CD4-positive, alpha-beta T cell (primary cell): ENCODE measurements at places on chromosomes 4 and X. TPM values are rescaled to one million over a fixed set of nuclear protein-coding genes. Genes with fewer than 3 reads are reported as not detected.

Gene PITX2
- total RNA-seq = not detected

DNA sequence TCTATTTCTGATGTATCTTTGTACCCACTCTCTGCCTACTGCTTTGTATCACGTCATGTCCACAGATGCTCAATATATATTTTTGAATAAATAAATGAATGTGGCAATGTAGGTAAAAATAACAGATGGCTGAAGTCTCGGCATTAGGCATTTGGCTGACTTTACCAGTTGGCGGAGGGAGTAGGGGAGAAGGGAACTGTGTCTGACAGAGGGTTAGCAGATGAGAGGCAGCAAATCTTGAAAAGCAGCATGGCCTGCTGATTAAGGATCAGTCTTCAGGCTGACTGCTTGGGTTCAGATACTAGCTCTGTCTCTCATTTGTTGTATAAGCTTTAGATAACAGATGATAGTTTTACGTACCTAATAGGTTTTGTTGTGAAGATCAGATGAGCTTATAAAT lies 31.9 kb upstream of the RASGEF1B start:
- DNase-seq = no peak

DNA sequence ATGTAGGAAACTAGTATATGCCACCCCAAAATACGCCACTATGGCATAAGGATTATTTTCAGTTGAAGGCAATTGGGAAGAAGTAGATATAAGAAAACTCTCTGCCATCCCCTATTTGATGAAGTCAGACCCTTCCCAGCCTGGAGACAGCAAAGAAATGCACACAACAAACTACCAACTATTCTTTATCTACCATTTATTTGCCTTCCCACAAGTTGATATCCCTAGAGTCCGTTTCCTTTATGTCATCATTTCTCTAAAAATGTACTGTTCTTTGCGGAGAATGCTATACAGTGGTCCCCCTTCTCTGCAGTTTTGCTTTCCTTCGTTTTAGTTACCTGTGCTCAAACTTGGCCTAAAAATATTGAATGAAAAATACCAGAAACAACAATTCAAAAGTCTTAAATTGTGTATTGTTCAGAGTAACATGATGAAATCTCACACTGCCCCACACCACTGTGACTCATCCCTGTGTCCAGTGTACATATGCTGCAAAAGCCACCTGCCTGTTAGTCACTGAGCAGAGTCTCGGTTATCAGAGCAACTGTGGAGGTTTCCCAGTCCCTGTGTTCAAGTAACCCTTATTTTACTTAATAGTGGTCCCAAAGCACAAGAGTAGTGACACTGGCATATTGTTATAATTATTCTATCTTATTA lies 152.3 kb downstream of the WDFY3 start:
- no peak for DNase-seq

Gene FGG
- not detected for total RNA-seq

DNA sequence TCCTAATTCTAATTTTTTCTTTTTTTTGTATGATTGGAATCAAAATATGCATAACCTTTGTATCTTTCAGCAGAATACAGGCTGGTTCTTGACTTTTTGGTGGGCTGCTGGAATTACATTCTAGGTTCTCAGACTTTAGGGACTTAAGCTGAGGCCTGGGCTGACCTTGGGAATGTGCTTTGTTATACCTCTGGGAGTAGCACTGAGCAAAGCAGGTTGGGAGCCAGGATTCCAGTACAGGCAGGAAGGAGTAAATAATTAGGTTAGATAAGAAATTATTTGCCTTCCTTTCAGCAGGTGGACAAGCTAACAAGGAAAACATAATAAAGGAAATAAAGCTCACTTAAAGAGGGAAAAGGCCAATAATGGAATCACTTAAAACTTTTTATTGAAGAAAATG lies 49.9 kb upstream of the SLC4A4 start:
- no peak for DNase-seq

Gene HTN3
- not detected for total RNA-seq

DNA sequence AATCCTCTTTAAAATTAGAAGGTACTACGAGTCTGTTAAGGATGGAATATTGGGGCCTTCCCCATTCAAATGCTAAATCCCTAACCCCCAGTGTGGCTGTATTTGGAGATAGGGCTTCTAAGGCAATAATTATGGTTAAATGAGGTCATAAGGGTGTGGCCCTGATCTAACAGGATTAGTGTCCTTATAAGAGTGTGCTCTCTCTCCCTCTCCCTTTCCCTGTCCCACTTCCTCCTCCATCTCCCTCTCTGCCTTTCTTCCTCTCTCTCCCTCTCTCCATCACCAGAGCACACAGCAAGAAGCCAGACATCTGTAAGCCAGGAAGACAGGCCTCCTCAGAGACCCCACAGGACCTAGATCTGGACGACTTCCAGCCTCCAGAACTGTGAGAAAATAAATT lies 116.9 kb downstream of the COL25A1 start:
- DNase-seq = no peak

- DNase-seq = no peak
Observed at GRCh38 chr4:185404031-185404430, 7.4 kb downstream of the ANKRD37 start.

Gene MRPS18C
- total RNA-seq = 15.7 TPM

- no peak for DNase-seq
Observed at GRCh38 chr4:24260923-24261564, 323.3 kb downstream of the DHX15 start.

GRCh38 chr4:24763631-24764297 lies 31.6 kb upstream of the SOD3 start:
- DNase-seq = no peak

- DNase-seq = no peak
Observed at GRCh38 chrX:50815120-50815519, 1.1 kb upstream of the SHROOM4 start.

DNA sequence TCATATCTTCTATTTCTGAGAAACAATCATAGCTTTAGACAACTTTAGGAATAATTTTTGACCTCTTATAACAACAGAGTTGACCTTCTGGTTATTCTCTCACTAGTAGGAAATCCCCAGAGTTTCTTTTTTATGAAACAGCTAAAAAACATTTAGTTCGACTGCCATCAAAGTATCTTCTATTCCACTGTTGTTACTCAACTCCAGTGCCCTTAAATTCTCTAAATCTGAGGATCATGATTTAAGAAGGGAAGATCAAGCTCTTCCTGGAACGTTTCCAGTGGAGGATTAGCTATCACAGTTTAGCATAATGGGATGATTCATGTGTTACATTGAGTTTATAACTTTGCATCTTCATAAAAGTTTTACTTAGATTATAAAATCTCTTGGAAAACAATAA lies 134.9 kb upstream of the VEGFC start:
- no peak for DNase-seq

Gene METAP1
- total RNA-seq = 26.6 TPM

- DNase-seq = no peak
Observed at GRCh38 chrX:84907324-84907968, 96.2 kb upstream of the APOOL start.

- no peak for DNase-seq
Observed at GRCh38 chrX:73681408-73681807, 118.4 kb downstream of the CHIC1 start.

DNA sequence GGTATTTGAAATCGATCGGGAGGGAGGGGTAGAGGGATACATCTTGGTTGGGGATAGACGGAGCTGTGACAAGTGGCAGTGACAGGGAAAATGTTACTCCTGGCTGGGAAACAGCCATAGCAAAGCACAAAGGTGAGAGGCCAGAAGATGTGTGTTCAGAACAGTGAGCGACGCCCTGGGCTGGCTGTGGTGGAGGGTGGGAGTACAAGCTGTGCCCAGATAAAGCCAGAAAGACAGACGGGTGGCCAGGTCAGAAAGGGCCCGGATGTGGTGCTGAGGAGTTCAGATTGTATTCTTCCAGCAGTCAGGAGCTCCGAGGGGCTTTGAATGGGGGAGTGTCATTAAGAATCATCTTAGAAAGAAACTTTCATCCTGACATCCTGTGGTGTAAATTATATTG lies 27.9 kb downstream of the CCDC149 start:
- DNase-seq = no peak

DNA sequence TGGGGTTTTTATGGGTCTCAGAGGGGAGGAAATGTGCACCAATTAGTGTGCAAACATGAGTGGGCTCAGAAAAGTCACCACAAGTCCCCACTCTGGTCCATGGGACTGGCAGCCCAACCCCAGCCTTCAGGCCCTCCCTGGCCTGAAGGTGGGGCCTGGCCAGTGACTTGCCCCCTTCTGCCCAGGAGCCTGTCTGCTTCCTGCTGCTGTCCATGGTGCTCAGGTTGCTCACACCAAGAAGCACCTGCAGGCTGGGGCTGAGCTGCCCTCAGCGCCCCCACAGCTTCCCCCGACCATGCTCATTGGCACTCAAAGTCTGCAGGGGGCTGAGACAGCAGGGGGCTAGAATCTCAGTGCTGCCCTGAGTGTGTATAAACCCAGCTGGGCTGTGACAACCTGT lies 30.6 kb upstream of the GC start:
- DNase-seq = no peak

DNA sequence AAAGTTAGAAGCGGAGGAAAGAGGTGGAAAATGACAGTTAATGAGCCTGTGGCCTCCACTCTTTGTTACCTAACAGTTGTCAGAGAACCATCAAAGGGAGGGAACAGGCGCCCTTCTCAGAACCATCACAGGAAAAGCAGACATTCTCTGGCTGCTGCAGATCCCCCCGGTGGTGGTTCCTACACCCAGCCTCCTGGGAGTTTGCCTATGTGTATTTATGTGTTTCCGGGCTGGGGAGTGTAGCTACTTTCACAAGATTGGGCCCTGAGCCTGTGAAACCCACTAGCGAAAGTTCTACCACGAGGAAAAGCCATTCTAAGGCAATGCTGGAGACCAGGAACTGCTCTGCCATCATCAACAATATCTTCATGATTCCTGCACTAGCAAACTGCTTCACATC lies 52.7 kb upstream of the BCOR start:
- no peak for DNase-seq

Gene PAGE2
- not detected for total RNA-seq

DNA sequence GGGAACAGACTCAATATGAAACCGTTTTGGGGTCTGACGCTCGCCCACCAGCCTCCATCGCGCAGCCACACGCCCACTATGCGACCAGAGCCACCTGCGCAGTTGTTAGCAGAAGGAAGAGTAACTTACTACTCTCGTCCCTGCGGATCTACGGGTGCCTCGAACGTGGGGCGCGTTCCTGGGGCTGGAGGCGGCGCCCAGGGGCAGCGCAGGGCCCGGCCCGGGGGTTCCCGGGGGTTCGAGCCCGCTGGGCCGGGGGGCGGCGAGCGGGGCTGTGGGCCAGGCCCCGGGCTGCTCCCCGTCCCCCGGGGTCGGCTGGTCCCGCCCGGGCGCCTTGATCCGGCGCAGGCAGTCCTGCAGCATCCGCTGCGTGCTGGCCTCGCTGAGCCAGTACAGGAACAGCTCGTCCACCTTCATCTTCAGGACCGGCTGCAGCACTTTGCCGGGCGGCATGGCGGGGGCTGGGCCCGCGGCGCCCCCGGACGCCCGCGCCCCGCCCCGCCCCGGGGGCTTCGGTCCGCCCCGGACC lies 404 bp downstream of the PPP2R3B start:
- DNase-seq = peak; percentile 47

DNA sequence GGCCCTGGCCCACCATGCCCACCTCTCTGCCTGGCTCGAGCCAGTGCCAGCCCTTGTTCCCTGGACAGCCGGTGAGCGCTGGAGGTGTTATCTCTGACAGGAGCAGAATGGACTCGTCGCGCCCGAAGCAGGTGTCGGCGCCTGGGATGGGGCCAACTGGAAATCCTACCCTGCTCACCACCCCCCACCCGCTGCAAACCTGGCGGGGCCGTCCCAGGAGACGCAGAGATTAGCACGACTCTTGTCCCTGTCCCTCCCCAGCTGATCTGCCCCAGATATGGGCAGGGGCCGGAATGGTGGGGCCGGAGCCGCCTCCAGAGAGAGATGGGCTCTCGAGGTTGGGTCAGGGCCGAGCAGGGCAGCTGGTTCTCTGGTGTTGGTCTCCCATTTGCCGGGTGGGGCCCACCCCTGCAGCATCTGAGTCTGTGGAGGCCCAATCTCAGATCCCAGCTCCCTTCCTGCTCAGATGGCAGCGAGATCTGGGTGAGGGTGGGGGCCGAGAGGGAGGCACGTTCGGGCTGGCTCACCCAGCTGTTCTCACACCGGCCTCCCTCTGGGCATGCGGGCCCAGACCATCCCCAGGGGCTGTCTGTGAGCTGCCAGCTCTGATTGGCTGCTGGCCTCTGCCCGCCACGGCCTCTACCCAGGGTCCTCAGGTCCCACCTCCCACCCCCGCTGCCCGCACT lies 20.1 kb upstream of the FGFR3 start:
- no peak for DNase-seq

Gene GPR50
- total RNA-seq = not detected

DNA sequence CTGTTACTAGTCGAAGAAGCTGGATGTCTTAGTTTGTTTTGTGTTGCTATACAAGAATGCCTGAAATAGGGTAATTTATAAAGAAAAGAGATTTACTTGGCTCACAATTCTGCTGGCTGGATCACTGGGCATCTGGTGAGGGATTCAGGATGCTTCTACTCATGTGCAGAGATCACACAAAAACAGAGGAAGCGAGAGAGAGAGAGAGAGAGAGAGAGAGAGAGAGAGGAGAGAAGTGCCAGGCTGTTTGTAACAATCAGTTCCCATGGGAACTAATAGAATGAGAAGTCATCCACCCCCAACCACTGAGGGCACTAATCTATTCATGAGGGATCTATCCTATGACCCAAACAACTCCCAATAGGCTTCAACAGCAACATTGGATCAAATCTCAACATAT lies 66.2 kb upstream of the FAM9A start:
- DNase-seq = no peak

GRCh38 chrX:124333862-124334261 lies 1.4 kb downstream of the TEX13D start:
- DNase-seq = no peak

DNA sequence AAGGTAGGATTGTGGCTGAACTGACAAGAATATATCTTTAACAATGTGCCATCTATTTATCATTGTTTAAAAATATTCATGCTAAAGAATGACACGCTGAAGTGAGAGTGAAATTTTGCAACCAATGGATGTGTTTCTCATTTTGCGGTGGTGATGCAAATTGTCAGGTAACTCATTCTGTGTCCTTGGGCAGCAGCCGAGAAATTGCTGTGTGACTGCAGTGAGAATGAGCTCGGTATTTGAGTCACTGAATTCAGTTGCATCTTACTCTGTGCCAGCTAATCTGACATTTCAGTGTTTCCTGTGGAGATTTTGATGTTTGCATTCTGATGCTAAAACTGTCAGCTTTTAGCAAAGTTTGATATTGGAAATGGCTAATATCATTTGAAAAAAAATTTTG lies 28.1 kb downstream of the MCUB start:
- peak; percentile 62 for DNase-seq

GRCh38 chr4:151174784-151175183 lies 75.4 kb downstream of the RPS3A start:
- DNase-seq = no peak

- no peak for DNase-seq
Observed at GRCh38 chr4:55931833-55932232, 16.9 kb upstream of the CEP135 start.
